Lower lobe of right lung (tissue), 2 donors: ENCODE measurements at places on chromosomes 5 and 9. TPM values are rescaled to one million over a fixed set of nuclear protein-coding genes. Genes with fewer than 3 reads are reported as not detected.

The DEPDC1B gene
- total RNA-seq = 0.30 TPM

The PCDHA1 gene
- not detected for total RNA-seq

The BHMT2 gene
- 3.9 TPM for total RNA-seq

DNA sequence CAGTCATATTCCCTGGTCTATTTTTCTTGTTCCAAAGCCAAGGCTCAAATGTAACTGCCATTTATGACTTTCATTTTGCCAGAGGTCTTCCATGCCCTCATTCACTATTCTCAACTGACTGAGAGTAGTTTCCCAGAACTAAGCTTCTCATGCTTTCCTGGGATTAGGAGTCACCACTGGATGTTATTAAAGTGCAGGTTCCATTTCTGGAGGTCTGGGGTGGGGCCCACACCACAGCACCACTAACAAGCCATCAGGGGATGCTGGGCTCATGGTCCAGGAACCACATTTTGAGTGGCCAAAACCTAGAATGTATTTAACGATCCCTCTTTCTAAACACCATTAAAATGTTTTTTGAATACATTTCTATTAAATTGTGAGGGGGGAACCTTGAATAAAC lies 677.6 kb downstream of the SEMA5A start:
- no peak for DNase-seq

The GMCL2 gene
- total RNA-seq = not detected

- DNase-seq = peak; percentile 53
Observed at GRCh38 chr5:62720031-62720441, 141.4 kb downstream of the LRRC70 start.

GRCh38 chr9:13431222-13431536 lies 151.7 kb upstream of the MPDZ start:
- no peak for DNase-seq

DNA sequence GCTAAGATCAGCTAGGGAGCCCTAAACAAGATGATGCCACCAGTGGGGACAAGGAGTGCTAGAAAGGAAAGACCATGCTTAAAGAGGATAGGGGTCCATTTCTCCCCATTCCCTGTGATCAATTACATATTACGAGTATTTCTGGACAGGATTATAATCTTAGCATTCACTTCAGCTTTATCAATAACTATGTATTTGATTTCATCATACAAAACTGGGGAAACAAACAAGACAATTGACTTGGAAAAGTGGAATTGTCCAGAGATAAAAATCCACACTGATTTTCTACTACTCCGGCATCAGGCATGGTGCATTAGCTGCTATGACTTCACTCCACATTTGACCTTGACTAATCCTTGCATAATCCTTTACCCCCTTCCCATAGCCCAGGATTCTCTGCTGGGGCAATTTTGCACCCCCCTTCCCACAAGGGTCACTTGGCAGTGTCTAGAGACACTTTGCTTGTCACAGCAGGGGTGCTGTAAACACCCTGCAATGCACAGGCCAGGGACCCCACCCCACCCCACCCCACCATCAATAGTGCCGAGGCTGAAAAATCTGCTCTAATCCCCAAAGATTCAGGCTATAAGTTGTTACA lies 29.9 kb upstream of the UBE2QL1 start:
- DNase-seq = no peak

DNA sequence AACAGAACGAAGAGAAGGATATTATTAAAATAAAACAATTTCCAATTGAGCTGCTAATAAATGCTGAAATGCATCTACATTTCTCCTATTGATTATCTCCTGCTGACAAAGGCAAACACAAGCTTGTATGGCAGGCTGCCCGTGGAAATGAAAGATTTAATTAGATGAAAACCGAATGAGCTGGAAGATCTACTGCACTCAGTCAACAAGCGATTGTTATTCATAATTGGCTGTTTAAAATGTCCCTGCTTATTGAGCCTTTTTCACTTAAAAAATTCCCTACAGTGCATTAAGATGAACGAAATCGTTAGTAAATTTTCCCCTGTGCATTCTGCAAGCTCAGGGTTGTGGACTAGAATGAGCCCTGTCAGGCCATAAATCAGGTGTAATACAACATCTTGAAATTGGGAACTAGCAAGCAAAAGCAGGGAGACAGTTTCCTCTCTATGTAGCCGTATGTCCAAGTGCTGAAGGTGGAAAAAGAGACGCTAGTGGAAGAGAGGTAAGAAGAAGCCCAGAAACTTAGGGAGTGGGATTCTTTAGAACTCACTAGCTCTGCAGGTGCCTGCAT lies 28.5 kb upstream of the KIF4B start:
- no peak for DNase-seq

GRCh38 chr9:693201-694091 lies 148.1 kb upstream of the DMRT1 start:
- no peak for DNase-seq

The PCDHB15 gene
- 2.8 TPM for total RNA-seq

DNA sequence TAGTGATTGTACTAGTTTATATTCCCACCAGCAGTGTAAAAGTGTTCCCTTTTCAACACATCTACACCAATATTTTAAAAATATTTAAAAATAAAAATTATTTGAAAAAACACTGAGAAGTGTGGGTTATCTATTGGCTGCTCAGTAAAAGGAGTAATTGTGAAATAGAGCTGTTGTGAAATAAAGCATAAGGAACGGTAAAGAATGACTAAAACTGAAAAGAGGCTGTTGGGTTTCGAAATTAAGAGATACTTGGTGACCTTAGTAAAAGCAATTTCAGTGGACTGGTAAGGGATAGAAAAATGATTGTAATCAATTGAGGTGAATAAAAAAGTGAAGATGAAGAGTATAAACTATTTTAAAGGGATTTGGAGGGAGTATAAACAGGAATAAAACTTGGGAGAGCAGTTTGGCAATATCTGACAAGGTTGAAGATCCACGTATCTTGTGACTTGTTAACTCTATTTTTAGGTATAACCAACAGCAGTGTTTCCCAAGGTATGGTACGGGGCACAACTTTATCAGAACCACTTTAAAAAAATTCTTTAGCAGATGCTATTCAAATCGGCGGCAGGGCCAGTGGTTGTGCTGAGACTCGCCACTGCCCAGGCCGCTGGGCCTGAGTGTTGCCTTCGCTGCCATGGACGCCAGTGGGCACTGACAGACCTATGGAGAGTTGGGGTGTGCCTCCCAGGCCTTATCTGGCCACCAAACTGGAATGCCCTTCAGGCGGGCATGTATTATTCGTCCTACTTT lies 63.3 kb downstream of the TMEM38B start:
- DNase-seq = no peak

The MARVELD2 gene
- 26.2 TPM for total RNA-seq

The MARCOL gene
- total RNA-seq = not detected
